Pancreas (tissue), 10 donors: ENCODE measurements at places on chromosomes 12 and 14. TPM values are rescaled to one million over a fixed set of nuclear protein-coding genes. Genes with fewer than 3 reads are reported as not detected.

The ADGRD1 gene
- 5.5 TPM for total RNA-seq

The GCN1 gene
- total RNA-seq = 36.6 TPM

The TTC6 gene
- 0.04 TPM for total RNA-seq

The GUCY2C gene
- total RNA-seq = not detected

The PKP2 gene
- 12.2 TPM for total RNA-seq

The CDCA4 gene
- 1.2 TPM for total RNA-seq

The MMP14 gene
- total RNA-seq = 21.5 TPM

The TAS2R13 gene
- 0.91 TPM for total RNA-seq

The PRMT5 gene
- total RNA-seq = 28.8 TPM

The OLR1 gene
- total RNA-seq = 15.0 TPM

The USP5 gene
- 33.9 TPM for total RNA-seq

The EIF2S3B gene
- 2.4 TPM for total RNA-seq

The ZNF891 gene
- total RNA-seq = 1.6 TPM
